ENCODE measurements at places on chromosomes 11 and 22.

GRCh38 chr11:19378814-19379213 lies 138.1 kb upstream of the E2F8 start:
- no peak for DNase-seq

GRCh38 chr11:4181782-4182721 lies 87.5 kb downstream of the RRM1 start:
- DNase-seq, result peak; percentile 34

GRCh38 chr11:126189109-126189929 lies 22.1 kb downstream of the RPUSD4 start:
- no peak for DNase-seq

DNA sequence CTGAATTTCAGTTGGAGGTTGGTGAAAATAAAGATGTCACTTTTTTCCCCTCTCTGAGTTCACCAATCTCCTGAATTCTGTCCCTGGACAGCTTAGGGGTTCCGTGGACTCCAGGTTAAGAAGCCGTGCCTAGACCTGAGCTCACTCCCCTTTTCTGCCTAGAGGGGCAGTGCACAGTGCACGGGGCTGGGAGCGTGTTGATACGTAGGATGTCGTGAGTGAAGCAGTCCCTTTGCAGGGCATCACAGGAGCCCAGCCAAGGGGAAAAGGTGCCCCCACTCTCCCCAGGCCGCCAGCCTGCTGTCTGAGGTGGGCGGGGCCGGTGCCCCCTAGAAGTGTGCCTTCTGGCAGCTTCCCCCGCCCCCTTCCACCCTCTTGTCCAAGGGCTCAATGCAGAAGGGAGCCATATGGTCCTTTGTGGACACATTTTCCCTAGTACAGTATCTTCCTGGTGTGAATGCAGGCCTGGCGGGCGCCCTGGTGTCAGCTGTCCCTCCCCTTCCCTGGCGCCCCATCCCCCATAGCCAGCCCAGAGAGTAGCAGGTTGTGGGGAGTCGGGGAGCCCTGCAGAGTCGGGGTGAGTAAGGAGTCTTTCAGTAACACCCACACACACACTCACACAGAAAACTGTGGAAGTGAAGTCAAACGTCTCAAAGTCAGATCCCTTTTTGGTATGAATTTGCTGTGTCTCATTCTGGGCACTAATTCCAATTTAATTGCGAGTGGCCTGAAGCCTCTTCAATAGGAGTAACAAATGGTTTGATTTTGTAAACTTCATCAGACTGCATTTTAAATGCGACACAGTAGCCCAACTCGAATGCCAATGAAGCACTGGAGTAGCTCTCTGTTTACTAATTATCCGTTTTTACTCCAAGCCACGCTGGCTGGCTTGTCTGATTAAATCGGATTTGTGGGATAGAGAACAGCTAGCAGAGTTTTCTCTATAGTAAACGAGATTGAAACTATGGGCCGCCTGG lies 67.5 kb upstream of the NNMT start:
- no peak for DNase-seq

- no peak for DNase-seq
These were observed 45.0 kb upstream of the MPPED2 start for GRCh38 chr11:30631148-30631547.

DNA sequence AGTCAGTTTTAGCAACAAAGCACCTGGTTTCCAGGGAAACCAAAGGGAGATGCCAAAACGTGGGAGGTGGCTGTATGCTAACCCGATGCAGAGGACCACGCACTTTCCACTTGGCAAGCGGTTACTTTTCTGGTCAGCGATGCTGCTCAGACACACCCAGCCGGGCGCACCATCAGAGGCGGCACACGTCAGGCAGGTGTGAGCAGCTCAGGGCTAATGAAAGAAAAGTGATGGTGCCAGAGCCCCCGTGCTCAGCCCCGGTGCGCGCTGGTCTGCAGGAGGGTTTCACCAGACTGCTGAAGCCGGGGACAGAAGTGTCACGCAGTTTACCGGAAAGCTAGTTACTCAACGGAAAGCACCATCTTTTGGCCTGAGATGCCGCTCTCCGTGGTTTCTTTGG lies 5.7 kb downstream of the LTO1 start:
- DNase-seq, result no peak

GRCh38 chr11:134800826-134801225 lies 388.8 kb upstream of the B3GAT1 start:
- no peak for DNase-seq

DNA sequence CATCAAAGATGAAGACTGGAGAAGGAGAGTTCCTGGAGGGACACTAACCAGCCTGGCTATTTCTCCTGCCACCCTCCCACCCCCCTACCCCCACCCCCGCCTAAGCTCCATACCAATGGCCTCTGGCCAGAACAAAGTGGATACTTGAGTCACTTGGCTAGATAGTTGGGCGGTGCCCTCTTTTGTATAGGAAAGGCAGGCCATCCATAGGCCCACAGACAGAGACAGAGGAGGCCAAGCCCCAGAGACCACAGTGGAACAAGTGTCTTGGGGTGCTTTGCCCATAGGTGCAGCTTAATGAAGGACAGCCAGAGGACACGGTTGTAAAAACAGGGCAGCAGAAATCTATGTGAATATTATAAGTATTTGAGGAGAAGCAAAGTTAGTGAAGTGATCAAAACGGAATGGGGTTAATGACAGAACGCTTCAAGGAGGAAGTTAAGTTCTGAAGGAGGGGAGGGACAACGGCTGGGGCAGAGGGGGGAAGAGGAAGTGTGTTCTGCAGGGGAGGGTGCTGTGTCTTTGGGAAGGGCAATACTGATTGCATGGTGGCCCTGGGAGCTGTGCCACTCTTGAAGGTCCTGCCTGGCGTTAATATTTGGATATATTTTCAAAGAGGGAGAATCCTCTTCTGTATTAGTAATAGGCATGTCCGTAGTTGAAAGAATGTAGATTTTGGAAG lies 32.7 kb downstream of the FLI1 start:
- DNase-seq, result no peak

- DNase-seq, result peak; percentile 88
These were observed 39.6 kb downstream of the NUMA1 start for GRCh38 chr11:72040491-72041363.

GRCh38 chr11:32318071-32319055 lies 117.0 kb downstream of the WT1 start:
- no peak for DNase-seq

DNA sequence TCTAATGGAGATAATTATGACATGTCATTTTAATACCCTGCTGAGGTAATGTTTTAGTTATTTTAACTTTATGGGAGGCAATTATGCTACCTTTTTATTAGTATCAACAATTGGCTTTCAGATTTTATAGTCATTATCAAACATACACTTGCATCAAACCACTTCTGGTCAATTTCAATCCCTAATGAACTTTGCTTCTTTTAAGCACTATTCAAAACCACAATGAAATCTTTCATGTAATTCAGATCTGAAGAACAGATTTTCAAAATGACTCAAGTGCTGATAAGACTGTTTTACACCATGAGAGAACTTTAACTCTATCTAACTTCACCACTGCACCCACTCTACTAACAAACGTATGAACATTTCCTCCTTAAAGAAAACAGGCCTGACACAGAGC lies 25.9 kb upstream of the CCDC34 start:
- no peak for DNase-seq

DNA sequence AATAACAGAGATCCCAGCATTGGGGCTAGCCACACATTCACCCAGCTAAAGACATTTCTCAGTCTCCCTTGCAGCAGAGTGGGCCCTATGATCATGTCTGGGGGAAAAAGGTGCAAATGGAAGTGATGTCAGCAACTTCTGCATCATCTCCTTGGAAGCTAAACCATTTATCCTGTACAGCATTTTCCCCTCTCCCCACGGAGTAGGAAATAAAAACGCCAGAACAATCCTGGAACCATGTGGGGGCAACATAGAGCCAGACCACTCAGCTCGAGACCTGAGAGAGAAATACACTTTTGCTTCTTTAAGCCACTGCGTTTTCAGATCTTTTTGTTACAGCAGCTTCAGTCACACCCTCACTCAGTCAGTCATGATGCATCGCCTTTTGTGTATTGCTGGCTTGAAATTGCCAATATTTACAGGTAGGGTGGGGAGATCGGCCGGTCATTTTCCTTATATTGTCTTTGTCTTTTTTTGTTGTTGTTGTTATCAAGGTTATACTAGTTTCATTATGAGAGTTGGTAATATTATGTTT lies 9.1 kb upstream of the RAC2 start:
- DNase-seq, result no peak

GRCh38 chr22:37079668-37080171 lies 28.2 kb downstream of the KCTD17 start:
- peak; percentile 31 for DNase-seq

DNA sequence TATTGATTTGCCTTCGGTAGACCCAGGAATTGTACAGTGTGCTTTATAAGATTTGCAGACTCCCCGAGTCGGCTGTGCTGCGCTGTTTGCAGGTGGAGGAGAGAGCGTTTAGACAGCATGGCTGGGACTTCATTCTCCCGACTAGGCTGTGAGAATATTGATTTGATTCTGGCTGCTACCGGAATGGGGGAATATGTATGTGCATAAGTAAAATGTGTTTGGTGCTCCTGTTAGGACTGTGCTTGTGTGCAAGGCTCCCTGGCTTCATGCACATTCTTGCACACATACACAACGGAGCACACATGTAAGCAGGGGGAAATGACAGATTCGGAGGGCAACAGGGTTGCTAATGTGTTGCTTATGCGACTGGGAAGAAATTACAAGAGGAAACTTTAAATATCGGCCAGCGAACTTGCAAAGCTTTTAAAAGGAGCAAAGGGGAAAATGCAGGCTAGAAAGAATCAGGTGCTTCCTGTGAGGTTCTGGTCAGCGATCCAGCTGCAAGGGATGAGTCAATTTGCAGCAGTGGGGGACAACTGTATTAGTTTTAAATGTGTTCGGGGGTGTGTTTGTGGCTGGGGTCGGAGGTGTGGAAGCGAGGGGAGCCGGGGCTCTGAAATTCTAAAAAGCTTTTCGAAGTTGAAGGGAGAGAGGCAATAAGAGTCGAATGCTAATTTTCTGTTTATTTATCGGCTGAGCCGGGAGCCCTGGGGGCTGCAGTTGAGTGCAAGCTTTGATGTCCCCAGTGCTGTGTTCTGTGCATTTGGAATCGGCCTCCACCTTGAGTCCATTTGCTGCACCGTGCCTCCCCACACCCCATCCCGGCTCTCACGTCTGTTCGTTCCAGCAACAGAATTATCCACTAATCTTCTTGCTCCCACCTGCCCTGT lies 731 bp downstream of the NTM start:
- no peak for DNase-seq

DNA sequence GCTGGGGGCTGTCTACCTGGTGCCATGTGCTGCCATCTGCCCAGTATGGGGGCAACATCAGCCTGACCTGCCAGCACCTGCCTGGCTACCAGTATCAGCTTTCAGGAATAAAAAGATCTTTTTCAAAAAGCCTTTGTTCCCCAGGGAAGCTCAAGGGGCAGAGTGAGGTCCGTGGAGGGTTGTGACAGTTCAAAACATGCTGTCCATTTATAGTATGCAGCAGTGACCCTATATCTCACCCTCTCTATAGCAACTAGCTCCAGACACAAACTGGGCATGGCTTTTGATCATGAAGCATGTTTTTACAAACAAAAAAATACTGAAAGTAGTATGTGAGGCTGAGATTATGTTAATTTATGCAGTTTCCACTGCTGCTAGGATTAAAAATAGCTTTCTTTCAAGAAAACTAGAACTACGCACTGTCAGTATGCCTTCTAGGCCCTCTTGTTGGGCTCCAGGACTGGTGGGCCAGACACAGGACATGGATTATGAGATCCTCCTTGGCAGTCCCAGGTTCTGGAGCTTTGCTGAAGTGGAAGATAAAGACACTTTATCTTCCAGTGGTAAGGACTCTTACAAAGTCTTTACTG lies 23.4 kb downstream of the NAV2 start:
- no peak for DNase-seq

GRCh38 chr11:131934006-131934405 lies 563.6 kb downstream of the NTM start:
- no peak for DNase-seq

DNA sequence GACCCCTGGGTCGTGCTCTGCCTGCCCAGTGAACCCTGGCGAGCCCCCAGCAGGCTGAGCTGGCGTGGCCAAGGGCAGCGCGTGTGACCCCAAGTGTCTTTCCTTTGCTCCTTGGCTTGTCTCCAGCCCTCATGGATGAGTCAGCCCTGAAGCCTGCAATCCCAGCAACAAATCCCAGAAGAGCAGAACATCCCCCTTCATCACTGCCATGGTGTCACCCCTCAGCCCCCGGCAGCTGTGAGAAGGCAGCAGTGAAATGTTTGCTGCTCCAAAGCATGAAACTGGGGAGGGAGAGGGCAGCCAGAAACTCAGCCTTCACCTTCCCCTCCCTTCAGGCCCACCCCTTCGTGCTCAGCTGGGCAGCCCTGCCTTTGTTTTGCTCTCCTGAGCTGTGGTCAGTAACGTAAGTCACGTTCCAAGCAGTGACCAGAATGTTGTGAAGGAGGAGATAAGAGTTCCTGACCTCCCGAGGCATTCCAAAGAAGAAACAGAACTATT lies 29.8 kb downstream of the ADAMTS15 start:
- DNase-seq, result peak; percentile 96

GRCh38 chr22:36211237-36211861 lies 9.7 kb upstream of the APOL4 start:
- no peak for DNase-seq

DNA sequence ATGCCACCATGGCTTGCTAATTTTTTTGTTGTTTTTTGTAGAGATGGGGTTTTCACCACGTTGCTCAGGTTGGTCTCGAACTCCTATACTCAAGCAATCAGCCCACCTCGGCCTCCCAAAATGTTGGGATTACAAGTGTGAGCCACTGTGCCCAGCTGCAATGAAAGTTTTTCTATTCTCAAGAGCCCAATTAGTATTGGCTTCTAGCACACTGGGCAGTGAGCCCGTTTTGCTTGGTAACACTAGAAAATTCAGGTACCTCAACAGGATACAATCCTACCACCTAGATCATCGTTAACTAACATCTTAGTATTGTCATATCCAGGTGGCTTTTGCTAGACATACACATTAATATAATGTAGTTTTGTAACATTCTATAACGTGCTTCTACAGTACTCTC lies 19.0 kb downstream of the SEC14L3 start:
- DNase-seq, result no peak

DNA sequence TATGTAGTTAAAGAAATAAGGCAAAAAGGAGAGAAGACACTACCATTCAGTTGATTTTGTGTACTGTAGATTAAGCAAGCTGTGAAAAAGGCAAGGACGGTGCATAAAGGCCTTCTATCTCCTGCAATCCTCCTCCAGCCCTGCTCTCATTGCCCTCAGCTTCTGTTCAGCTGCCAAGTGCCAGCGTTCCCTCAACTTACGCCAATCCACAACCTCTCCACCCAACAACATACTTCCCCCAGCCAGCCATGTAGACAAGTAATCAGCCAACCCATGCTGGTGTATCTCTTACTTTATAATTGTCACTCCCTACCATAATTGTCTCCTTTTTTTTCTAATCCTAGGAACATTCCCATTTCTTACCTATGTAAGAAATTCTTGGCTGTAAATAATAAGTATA lies 30.1 kb upstream of the ANO5 start:
- no peak for DNase-seq

- no peak for DNase-seq
These were observed at the start of gene MRGPRE for GRCh38 chr11:3231851-3232744. TSS of gene MRGPRE (minus strand) at chr11:3232417. CDS start at chr11:3228799, 3,618 bp downstream.

GRCh38 chr22:29141078-29141688 lies 64.5 kb upstream of the EMID1 start:
- DNase-seq, result no peak

- DNase-seq, result no peak
These were observed 61.9 kb downstream of the SYN3 start for GRCh38 chr22:32996276-32996675.

Measured in LHCN-M2 (cell line).